Hematopoietic multipotent progenitor cell treated with erythropoietin and hydrocortisone succinate and interleukin-3 and kit ligand, for 8 days (in vitro differentiated cells): ENCODE measurements at places on chromosomes 2 and 18.

- no peak for DNase-seq
These were observed 682.7 kb upstream of the RAB6C start for GRCh38 chr2:129296806-129297205.

DNA sequence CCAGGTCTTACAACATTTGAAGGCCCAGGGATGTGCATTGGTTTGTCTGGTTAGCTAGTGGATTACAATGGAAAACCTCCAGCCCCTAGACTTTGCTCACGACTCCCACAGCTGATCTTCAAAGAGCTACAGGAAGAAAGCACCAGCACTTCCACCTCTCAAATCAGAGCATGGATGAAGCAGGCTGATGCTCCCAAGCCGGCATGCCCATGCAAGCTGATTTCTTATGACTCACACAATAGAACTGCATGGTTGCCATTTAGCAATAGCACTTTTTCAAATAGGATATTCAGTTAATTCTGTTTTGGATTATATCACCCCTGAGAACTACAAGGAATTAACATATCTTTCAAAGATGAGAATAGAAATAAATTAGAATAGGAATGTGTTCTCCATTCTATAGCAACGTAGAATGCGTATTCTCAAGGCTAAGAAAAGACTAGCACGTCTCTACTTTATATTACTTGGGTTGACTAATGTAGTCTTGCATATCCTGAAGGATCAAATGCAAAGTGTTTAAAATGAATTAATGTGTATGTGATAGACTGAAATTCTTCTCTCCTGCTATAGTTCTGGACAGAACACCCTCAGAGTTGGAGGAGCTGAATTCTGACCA, 292.4 kb downstream of the TRIB2 start:
- no peak for DNase-seq

DNA sequence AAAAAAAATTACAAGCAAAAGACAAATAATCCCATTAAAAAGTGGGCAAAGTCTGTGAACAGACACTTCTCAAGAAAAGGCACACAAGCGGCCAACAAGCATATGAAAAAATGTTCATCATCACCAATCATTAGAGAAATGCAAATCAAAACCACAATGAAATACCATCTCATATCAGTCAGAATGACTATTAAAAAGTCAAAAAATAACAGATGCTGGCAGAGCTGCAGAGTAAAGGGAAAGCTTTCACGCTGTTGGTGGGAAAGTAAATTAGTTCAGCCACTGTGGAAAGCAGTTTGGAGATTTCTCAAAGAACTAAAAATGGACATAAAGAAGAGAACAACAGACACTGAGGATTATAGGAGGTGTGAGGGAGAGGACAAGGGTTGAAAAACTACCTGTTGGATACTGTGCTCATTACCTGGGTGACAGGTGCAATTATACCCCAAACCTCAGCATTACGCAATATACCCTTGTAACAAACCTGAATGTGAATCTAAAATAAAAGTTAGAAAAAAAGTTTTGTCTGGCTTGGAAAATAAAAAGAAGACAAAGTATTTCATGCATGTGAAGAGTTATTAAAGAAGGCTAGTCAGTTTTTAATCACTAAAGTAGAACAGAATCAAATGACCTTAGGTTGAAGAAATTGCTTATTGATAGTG, 8.7 kb upstream of the ACSL3 start:
- no peak for DNase-seq

- no peak for DNase-seq
These were observed 117.2 kb downstream of the RPIA start for GRCh38 chr2:88808652-88809051.
